ENCODE measurements at places on chromosomes 3 and 15.

DNA sequence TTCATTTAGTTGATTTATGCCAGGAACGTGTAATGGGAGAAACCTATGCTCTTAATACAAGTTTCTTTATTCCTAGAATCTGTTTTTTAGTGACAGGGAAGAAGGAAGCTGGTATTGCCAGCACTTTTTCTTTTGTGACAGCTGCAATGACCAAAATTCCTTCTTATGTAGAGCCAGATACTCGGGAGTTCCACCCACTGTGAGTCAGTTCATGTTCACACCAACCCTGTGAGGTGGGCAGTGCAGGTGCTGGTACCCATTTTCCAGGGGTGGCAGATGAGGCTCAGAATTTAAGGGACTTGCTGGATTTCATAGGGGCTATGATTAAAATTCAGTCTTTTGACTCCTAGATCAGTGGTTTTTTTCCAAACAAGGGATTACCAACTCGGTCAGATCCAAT is 34.7 kb downstream of the OXNAD1 start:
- no peak for DNase-seq

GRCh38 chr3:38743043-38743442 is 73.0 kb downstream of the SCN10A start:
- DNase-seq: no peak

GRCh38 chr3:57559526-57559925 is 3.5 kb downstream of the PDE12 start:
- no peak for DNase-seq

DNA sequence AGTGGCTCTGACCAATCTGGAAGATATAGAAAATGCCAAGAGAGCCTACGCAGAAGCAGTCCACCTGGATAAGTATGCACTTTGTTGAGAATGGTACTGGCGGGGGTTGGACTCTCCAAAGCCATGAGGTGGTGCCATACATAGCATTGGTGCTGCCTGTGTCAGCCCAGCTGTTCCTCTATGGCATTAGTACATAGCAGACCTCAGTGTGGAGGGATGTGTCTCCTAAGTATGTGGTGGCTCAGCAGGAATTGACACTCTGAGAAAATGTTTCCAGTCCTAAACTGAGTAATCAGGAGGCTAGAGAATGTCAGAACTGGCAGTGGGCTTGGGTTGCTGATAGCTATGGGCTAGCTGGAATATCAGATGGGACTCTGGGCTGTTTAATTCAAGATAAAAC is 48.4 kb downstream of the ADPGK start:
- DNase-seq: no peak

DNA sequence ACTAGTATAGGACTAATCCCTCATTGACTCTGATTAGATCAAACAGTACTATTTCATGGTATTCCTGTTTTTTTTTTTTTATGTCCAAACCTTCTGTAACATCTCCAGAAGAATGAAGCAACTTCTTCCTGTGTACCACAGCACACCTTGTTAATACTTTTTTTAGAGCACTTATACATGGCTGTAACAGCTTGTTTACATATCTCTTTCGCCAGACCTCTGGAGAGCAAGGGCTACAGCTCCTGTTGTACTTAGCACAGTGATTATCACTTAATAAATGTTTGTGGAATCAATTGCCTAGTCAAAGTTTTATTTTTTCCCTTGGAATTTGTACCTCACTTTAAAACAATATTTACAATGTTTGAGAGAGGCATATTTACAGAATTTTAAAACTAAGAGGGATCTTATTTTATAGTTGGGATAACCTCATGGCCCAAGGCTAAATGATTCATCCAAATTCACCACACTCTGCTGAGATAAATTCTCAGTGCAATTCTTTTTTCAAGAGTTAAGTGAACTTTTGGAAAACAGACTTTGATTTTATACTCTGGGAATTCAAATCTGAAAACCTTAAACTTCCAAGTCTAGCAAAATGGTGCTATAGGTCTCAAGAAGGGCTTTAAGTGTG is 9.2 kb upstream of the GATM start:
- no peak for DNase-seq
